ENCODE measurements at places on chromosomes 12 and 14. TPM values are rescaled to one million over a fixed set of nuclear protein-coding genes. Genes with fewer than 3 reads are reported as not detected.

The PTGDR gene
- 0.55 TPM for total RNA-seq

The TCL1B gene
- 1.4 TPM for total RNA-seq

The ALX1 gene
- total RNA-seq: not detected

The PMCH gene
- total RNA-seq: not detected

The SYT1 gene
- 11.5 TPM for total RNA-seq

DNA sequence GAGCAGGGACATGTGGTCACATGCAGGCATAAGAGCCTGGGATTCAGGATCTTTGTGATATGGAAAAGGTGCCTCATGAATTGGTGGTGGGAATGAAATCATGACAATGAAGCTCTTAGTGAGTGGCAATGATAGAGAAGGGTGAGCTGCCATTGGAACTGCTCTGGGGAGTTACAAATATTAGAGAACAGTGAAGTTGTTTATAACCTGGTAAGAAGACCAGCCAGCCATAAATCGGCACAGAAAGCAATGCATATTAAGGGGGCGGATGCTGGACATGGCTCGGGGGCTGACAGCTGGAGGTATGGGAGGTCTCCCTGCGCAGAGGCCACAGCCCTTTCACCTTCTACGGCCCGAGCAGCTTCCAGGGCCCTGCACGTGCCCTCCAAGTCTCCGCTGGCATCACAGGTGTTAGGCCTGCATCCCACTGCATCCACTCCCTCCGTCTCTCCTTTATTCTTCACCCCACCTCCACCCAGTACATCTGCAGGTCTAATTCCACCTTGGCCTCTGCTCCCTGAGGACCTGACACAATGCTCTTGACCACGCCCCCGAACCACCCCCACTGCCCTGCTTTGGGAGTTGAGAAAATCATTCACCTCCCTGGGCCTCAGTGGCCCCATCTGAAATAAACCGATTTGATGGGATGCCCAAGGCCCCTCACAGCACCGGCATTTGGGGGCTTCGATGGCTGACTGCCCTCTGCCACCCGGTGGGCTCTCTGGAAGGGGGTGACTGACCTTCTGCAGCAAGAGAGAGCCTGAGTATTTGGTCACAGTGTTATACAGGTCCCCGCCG, 4.1 kb downstream of the CACNA2D4 start:
- H3K4me3 ChIP-seq: no peak overlapping the region
- no peaks in the 10 kb centered on the region for H3K36me3 ChIP-seq
- no peaks in the 10 kb centered on the region for H3K27me3 ChIP-seq
- no peak overlapping the region for H3K27ac ChIP-seq
- H3K4me1 ChIP-seq: no peaks in the 10 kb centered on the region

Measured in prostate gland (tissue), 2 donors.